Right renal cortex interstitium (tissue), 3 donors: ENCODE measurements at places on chromosomes 2 and 18.

GRCh38 chr2:6878549-6878948, 972 bp downstream of the RSAD2 start:
- DNase-seq: no peak

DNA sequence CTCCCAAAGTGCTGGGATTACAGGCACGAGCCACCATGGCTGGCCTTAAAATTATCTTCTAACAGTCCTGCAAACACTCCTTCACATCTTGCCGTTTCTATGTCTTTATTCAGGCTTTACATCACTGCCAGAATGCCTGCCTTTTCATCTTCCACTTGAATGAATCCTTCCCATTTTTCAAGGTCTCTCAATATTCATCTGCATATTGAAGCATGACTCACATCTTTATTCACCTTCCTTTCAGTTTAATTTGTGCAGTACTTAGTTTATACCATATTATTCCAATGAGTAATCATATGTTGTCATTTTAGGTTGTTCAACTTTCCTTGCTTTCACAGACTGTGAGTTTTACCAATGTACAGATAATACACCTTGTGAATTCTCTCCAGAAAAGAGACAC, 510.1 kb upstream of the PIK3C3 start:
- no peak for DNase-seq

DNA sequence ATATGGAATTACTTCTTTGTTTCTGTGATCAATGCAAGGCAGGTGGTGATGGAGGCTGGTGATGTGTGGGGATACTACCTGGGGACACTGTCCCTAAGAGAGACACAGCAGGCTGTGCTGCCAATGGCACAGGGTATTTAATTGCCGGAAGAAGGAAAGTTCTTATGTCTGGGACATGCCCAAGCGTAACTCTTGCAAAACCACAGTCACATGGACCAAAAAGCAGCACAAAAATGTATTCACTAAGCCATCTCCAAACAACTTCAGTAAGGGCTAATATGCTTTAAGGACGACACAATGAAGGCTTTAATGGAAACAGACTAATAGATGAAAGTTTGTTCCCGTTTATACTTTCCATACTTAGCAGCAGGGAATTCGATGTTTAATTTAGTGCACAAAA, 49.7 kb upstream of the AP1S3 start:
- DNase-seq: no peak

DNA sequence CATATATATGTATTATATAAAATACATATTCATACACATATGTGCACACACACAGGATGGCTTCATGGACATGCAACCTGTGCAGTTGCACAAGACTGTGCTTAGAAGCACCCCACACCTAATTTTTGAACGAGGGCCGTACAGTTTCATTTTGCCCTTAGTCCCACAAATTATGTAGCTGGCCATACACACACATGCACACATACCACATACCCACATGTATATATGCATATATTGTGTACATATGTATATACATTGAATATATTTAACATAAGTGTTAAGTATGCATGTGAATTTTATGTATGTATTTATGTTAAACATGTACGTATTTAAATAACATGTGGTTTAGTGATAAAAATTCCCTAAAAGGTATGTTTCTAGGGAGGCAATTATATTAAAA, 18.3 kb downstream of the GPATCH11 start:
- no peak for DNase-seq

DNA sequence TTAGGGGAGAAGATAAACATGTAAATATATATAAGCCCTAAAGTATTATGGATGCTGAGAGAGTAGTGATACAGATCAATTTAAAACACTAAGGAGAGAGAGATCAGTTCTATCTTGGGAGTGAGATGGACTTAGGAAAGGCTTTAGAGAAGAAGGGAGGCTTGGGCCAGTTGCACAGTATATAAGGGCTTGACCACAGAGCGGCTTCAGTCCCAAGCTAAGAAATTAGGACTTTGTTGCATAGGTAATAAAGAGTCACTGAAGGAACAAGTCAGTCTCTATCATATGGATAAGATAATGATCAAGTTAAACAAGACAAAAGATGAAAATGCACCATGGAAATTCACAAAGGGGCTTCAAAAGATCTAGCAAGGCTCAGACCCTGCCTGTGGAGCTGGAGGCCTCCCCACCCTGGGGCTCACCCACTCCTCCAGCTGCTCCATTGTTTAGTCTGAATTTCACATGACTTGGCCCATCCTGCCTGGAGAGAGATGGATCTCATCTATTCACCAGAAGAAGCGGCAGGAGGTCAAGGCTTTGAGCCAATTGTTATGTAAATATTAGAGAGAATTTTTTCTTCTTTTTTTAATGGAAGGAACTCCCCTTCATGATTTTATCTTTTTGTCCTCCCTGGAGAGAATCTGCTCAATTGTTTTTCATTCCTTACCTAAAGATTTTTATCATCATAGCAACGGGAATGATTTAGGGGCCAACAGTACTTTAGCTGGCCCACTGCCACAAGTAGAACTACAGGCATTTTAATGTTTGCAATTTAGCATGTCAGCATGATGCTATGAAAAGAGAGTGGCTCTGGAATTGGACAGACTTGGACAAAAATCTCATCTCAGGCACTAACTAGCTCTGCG, 44.0 kb downstream of the GYPC start:
- no peak for DNase-seq

DNA sequence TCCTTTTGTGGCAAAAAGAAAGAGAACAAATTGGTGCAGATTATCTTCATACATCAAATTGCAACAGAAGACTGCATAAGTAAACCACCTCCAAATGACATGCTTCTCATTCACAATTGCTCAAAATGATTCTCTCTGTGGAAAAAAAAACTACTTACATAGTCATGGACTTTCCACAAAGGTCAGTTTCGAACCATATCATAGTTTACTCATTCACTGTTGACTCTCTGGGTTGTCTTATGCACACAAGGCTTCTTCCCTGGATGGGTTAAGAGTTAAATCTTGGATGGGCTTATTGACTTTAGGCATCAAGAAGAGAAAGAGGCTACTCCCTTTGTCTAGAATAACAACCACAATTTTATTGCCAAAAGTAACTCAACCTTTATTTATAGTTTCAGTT, 91.3 kb upstream of the RAB27B start:
- DNase-seq: no peak

DNA sequence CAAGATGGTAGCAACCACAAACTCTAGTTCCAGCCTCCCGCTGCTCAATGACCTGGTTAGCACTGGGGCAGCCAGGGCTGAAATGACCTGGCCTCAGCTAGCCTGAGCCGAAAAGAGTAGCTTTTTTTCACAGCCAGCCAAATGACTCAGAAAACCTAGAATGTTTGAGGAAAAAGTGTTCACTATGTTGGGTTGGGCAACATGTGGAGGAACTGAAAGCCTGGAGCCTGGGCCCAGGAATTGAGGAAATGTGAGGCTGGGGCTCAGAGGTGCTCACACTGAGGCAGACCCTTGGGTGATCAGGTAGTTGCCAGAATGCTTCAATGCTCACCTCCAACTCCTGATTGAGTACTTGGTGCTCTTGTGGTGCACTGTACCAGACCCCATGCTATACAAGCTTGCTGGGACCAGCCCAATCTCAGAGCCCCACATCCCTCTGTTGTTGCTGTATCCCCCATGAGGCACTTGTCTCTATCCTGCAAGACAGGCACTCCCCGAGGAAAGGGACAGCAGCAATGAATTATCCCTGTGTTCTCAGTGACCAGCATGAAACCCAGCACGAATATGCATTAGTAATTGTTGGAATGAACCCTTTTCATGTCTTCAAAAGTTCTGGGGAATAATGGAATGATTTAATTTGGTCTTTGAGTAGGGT, 116.2 kb downstream of the USP34 start:
- no peak for DNase-seq

DNA sequence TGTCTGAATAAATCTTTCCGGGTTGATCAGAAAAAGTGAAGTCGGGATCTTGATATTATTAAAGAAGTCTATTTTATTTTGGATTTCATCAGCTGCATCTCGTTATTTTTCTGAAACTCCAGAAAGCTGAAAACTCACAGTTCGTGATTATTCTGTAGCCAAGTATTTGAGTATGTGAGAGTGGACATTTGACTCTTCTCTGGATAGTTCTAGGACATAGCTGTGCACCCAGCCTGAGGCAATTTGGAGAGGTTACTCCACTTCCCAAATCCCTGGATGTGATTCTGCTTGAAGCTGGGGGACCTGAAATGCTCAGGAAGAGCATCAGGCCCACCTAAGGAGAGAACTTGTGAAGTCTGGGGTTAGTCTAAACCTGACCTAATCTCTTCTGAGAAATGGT, 117.6 kb upstream of the PID1 start:
- no peak for DNase-seq

GRCh38 chr2:230472621-230473018, 56.6 kb downstream of the SP100 start:
- DNase-seq: no peak

DNA sequence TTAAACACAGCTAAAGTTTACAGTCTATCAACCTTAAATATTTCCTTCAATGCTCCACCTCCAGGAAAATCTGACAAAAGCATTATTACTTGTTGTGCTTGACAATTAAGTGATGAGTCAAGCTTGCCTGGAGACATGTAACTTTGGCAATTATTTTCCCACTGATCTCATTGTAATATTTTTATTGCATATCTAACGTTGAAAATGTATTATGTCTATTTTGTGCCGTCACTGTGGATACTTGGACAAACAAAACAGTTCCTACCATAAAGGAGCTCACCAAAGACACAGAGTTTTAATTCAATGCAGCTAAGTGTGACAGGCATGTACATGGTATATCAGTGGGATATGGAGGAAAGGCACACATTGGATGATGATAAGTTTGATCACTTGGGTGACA, 24.7 kb downstream of the RNF103 start:
- no peak for DNase-seq

GRCh38 chr2:216960671-216961268, 100.9 kb upstream of the TNP1 start:
- no peak for DNase-seq

GRCh38 chr18:44411262-44411905, 269.3 kb upstream of the SETBP1 start:
- no peak for DNase-seq

- no peak for DNase-seq
These were observed 89.7 kb downstream of the TMEM247 start for GRCh38 chr2:46569061-46569560.

DNA sequence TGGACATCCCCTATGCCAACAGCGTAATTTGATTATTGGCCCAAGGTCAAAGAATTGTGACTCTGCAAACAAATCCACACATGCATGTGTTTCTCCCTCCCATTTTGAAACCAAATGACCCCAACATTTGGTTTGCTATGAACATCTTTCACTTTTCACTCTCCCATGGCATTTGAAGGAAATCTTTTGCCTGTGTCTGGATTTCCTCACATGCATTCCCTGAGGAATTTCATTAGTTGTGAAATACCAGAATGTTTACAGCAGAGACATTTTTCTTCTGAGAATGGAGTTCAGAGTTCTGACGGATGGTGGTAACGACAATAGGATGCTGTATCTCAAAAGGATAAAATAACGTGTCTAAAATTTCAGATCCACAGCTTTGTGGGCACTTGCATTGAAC, 60.3 kb upstream of the LMAN1 start:
- DNase-seq: no peak

GRCh38 chr18:26628017-26628416, 79.7 kb upstream of the KCTD1 start:
- DNase-seq: no peak

DNA sequence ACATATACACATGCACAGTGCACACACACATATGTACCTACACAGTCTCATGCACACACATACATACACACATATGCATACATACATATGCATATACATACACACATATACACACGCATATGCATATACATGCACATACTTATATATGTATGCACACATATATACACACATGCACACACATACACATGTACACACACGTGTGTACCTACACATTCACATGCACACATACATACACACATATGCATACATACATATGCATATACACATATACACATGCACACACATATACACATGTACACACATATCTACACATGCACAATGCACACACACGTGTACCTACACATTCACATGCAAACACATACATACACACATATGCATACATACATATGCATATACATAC, 100.3 kb upstream of the TWIST2 start:
- DNase-seq: no peak

- DNase-seq: no peak
These were observed 165.2 kb downstream of the MTCL1 start for GRCh38 chr18:8870528-8870927.

GRCh38 chr2:101854877-101855276, 136.9 kb upstream of the IL1R2 start:
- no peak for DNase-seq

GRCh38 chr2:224248944-224249371, 152.9 kb downstream of the FAM124B start:
- no peak for DNase-seq

DNA sequence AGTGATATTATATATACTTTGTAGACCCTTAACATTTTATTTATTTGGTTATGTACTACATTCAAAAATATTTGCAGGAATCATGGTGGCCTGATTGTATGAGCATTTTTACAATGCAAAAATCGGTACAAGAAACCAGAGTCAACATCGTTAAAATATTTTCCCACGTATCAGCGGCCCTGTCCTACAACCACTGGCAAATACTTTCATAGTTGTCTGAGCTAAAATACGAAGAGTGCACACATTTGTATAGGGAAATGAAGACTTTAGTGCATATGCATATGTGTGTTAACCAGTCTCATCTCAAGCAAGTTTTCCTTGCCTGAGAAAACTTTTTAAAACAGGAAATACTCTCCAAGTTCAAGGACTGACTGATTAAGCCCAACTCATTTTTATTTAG, 35.9 kb downstream of the CCDC102B start:
- no peak for DNase-seq

DNA sequence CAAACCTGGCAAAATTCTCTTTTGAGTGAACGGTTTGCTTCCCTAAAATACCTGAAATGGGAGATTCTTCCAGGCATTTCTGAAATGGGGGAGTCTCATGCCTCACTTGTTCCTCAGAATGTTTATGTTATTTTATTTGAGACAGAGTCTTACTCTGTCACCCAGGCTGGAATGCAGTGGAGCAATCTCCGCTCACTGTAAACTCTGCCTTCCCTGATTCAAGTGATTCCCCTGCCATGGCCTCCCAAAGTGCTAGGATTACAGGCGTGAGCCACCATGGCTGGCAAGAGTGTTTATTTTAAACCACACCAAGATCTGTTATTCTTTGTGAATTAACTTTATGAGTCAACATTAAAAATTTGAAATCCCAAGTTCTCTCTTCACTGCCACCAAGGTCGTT, 6.4 kb upstream of the FHL2 start:
- DNase-seq: no peak
